Effector CD8-positive, alpha-beta T cell (primary cell): ENCODE measurements at places on chromosomes 16 and 17.
A peak's percentile ranks its signal among the peaks of the same experiment; 100 is the strongest.

DNA sequence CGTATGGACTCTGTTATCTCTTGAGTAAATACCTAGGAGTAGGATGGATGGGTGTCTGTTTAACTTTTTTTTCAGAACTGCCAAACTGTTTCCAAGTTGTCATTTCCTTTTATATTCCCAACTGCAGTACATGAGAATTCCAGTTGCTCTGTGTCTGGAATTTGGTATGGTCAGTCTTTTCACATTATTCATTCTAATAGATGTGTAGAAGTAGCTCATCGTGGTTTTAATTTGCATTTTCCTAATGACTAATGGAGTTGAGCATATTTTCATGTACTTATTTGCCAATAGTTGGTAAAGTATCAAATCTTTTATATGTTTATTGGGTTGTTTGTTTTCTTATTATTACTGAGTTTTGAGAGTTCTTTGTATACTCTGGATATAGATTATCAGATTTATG is 27.0 kb downstream of the MRTFB start:
- no peak for DNase-seq

DNA sequence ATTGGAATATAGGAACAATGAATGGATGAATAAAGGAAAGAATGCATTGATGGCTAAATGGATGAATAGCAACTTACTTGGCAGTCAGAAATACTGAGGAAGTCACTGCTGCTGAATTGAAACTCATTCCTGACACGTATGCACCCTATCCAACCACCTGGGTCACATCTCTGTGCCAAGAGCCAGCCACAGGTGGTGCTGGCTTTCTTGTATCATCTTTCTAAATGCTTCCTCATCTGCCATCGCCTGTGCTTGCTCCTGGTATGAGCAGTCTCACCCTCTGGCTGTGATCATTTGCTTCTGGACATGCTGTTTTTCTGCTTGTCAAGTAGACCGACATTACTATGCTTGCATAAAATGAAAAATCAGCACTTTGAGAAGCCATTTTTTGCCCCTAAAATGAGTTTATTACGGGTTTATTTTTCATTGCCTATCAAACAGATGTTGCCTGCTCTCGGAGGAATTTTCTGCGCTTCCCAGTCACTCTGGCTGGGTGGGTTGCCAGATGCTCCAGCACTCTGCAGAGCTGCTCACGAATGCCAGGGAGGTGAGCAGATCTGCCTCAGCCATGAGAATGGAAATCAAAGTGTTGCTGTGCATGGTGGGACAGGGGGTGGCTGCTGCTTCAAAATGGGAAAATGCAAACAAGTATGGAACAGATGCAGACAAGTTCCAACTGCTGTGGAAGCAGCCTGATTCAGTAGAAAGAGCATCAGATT is 1349.6 kb upstream of the CDH8 start:
- no peak for DNase-seq

GRCh38 chr17:75301502-75302206 is 12.4 kb upstream of the SLC25A19 start:
- DNase-seq, result no peak

DNA sequence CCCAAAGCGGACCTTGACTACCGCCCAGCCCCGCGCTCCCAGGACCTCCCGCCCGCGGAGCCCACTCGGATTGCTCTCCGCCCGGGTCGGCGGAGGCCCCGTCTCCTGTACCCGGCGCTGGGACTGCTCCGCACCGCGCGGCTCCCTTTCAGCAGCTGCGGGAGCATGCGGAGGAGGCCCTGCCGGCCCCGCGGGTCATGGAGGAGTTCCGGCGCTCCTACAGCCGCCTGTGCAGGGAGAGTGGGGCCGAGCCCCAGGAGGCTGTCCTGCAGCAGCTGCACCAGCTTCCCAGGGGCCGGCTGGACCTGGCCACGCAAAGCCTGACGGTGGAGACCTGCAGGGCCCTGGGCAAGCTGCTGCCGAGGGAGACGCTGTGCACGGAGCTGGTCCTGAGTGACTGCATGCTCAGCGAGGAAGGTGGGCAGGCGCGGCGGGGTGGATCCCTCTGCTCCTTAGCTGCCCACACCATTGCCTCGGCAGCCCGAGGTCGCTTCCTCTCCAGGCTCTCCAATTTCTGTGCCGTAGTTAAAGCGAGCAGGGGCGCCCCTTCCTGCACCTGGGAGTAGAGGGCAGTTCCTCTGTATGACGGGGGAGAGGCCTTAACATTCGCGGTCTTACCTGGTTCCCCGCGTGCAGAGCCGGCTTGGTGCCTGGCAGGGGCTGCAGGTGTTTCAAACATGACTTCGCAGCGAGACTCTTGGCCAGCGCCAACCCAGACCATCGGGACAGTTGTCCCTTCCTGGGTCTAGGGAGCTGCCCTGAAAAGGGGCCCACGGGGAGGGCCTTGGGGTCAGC is 539 bp downstream of the LRRC45 start:
- DNase-seq, result no peak

GRCh38 chr17:74457146-74457819 is 9.2 kb upstream of the CD300A start:
- peak; percentile 53 for DNase-seq

DNA sequence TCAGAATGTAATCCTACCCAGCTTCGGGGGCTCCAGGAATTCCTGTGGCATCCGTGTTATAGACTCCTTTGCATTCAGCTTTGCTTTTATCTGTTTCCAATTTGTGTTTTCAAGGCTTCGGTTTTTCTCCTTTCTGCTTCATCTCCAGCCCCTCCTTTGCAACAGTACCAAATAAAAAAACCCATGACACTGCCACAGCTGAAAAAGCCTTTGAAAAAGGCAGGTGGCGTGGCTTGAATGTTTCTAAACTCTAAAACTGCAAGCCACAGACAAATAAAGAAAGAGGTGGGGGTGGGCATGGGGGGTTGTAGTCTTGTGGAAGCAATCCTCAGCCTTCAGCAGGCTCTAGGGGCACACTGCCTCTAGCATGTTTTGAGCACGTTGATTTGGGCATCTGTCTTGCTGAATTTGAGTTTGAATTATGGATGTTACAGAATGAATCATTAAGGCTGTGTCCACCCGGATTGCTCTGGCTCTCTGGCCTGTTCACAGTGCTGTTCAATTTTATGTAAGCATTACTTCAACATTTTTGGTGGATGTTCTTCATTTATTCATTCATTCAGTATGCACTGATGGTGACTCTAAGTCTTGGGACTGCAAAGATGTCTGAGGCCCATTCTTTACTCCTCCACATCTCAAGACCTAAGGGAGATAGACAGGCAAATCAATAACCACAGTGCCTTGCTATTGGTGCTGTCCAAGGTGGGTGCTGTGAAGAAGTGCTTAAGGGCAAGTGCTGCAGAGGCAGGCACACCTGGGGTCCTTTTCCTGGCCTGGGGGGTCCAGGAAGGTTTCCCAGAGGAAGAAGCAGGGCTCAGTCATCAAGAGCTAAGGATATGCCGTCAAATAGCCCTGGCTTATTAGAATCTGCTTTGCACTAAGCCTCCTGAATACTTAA is 77.4 kb downstream of the CDH13 start:
- no peak for DNase-seq
